ENCODE measurements at places on chromosomes 1 and 21.

- DNase-seq, result no peak
Measured at GRCh38 chr1:29481031-29481430, 244.7 kb downstream of the PTPRU start.

GRCh38 chr1:151790940-151791651, 796 bp upstream of the TDRKH start:
- DNase-seq, result no peak

- DNase-seq, result no peak
Measured at GRCh38 chr1:108077991-108078390, 113.0 kb upstream of the VAV3 start.

GRCh38 chr1:229410692-229411433, 23.0 kb downstream of the ACTA1 start:
- DNase-seq, result peak; percentile 25

DNA sequence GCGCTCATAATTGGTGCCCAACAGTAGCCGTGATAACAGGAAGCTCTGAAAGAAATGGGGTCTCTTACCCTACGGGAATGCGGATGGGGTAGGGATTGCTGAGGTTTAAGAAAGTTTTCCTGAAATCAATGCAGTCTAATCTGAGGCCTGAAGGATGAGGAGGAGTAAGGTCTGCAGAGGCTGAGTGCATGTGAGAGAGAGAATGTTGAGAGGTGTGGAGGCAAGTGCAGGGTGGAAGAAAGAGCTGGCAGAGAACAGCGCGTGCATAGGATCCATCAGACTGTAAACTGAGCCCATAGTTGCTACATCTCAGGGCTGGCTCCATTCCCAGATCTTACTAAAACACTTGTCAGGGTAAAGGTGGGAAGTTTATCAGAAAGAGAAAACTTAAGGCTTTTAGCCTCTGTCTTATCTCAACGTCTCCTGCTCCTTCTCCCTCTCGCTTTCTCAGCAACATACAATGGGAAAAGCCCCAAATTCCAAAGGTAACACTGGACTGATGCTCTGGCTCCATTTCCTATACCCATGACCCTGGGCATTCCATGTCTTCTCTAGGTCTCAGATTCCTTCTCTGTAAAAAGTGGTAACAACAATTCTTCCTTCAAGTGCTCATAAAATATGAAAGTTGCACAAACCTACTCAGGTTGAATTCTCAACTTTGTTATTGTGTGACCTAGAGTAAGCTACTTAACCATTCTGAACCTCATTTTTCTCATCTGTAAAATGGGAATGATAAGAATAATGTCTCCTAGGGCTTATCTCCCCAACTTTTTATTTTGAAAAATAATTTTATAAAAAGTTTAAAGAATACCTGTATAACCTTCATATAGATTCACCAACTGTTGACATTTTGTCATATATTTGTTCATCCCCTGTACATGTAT, 75.2 kb downstream of the SH3GLB1 start:
- no peak for DNase-seq

DNA sequence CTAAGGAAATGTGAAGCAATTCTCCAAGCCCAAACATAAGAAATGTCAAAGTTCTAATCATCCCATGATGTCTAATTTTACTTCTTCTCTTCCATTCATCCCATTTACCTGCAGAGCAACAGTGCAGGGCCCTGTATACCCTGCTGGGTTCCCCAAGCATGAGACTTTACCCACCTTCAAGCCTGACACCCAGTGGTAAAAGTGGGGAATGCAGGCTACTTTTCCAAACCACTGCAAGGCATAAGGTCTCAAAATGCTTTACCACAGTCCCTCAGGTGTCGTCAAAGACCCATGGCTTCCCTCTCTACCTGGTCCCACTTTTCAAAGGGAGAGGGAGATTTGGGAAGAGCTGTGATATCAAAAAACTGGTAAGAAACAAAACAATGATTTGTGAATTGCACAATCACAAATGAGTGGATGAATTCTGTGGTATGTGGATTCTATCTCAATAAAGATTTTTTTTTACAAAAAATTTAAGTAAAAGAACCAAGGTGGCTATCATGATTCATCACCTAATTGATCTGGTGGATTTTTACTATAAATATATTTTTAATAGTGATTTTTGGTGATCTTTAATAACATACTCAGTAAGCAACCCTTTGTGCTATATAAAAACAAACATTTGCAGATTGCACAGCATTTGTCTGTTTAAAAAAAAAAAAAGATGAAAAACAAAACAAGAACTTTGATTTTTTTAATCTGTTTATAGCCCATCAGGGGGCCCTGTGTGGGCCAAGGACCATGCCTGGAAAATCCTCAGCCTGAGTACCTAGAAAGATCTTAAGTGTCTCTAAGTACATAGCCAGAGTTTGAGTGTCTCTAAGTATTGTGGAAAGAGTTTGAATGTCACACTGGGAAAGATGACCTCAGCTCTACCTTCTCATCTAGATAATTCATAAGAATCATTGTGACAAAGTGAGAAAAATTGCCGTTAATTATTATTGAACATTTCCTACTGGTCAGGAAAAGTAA, 73.1 kb upstream of the GJB5 start:
- DNase-seq, result peak; percentile 24

- DNase-seq, result no peak
Measured at GRCh38 chr1:173454966-173455524, 22.1 kb upstream of the PRDX6 start.

DNA sequence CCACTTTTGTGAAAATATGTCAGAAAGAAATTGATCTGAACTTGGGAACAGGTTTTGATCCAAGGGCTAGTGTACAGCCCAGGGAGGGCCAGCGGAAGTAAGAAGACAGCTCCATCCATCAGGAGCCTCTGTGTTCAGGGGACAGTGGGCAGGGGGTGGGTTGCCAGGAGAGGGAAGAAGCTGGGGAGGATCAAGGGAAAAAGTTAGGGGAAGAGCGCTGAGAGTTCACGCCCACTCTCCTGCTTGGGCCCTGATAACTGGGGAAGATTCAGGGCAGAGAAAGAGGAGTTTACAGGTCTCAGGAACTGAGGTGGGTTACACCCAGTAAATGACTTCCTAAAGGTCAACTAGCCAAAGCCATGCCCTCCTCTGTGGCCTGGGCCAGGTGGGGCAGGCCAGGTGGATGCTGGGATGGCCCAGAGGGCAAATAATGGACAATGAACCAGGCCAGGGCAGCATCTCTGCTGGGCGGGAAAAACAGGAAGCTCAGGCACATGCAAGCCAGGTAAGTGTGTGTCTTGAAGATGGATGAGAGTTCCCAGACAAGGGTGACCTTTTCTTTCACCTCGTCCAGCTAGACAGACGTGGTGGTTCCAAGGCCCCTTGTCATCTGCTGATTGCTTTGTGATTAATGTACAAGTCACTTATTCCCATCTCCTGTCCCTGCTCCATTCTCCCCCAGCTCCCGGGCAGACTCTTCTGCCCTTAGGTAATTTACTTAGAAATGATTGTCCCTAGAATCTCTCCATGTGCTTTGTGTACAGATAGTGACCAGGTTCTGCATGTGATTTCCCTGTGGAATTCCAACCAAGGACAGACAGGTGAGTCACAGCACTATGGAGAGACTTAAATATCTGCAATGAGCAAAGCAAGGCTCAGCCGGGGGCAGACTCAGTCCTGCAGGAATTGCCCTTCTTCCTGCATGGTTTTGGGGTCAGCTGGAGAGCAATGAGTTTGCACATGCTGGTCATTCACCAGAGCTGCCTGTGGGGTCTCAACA, 57.0 kb downstream of the MDM4 start:
- DNase-seq, result no peak

- no peak for DNase-seq
Measured at GRCh38 chr21:31111093-31111492, 72.8 kb upstream of the KRTAP19-8 start.

GRCh38 chr21:41961753-41962152, 7.9 kb upstream of the C2CD2 start:
- no peak for DNase-seq

DNA sequence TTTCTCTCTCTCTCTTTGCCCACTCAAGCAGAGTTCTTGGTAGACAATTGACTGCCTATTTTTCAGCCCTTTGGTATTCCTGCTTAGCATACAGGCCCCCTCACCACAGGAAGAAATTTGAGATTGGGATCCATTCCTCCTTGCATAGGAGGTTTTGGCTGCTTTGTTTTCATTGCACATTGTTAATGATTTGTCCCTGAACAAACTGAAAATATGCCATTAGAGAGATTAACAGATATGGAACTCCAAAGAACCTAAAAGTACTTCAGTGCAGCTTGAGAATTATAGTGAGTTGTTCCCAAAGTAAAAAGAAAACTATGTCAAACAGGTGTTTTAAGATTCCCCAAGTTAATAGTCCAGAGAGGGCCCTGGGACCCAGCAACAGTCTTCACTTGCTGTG, 200.0 kb downstream of the TTLL7 start:
- DNase-seq, result no peak

DNA sequence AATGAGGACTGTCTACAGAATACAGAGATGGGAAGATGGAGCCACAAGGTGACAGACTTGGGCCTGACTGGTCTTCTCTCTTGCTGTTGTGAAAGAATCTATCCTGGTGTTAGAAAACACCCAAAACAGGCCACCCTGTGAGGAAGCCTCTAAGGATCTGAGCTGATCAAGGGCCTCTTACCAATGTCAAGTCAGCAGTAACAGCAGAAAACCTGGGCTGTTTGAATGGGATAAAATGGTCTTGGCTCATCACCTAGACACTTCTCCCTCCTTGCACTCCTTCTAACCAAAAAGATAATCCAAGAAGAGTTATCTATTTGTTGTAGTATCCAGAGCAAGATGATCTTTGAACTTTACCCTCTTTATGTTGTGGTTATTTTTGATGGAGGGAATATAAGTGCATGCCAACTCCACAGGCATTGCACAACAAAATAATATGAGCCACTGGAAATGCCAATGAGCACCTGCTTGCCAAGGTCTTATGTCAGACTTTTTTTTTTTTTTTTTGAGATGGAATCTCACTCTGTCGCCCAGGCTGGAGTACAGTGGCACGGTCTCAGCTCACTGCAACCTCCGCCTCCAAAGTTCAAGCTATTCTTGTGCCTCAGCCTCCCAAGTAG, 32.8 kb upstream of the ZNF281 start:
- no peak for DNase-seq

DNA sequence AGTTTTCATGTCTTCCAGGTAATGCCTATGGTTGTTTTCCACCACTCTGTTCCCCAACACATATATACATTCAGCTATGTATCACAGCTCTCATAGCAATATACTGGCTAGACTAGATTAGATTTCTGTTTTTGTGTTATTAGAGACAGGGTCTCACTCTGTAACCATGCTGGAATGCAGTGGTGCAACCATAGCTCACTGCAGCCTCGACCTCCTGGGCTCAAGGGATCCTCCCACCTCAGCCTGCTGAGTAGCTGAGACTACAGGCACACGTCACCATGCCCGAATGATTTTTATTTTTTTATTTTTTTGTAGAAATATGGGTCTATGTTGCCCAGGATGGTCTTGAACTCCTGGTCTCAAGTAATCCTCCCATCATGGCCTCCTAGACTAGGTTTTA, 37.7 kb downstream of the SYNJ1 start:
- DNase-seq, result no peak

- no peak for DNase-seq
Measured at GRCh38 chr1:231966983-231967382, 340.4 kb downstream of the DISC1 start.

DNA sequence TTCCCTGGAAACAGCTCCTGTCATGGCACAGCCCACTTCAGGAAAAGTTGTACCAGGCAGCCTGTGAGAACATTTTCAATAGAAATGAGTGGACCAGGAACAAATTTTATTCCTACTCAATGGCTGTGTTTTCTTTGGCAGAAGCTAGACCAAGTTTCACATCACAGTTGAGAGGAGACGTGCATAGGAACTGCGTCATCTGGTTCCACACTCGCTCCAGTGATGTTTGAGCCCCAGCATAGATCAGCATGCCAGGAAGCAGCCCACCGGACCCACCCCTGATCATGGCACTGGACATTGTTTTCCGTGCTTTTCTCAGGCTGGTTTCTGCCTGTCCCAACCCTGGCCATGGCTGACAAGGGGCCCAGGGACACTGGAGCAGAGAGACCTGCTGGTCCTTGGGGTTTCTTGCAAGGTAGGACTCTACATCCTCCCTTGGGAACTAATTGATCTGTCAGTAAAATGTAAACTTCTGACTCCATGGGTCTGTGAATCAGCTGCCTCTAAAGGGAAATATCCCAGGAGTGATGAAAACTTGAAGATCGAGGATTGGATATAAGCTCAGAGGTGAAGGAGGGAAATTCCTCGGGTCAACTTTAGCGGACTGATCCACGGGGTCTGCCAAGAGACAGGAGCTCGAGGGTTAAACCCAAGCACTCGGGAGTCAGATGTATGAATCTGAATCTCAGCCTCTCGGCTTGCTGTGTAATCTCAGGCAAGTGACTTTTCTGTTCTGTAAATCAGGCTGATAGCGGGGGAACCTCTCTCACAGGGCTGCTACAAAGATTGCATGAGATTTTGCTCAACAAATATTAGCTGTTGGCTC, 35.7 kb downstream of the NEK2 start:
- no peak for DNase-seq

DNA sequence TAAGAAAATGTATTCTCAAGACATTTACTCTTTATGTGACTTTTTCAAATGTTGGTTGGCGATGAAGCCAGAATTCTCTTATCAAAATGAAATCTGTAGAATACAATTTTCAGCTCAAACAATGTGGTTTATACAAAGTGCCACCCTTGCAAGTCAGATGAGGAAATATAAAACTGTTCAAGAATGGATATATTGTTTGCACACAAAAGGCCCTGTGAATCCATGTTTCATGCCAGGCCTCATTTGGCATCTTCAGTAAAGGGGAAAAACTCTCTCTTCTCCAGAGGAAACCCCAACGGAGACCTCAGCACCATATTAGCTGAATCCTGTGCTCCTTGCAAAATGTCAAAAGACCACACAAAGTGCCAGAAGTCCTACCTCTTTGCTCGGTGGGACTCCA, 310.4 kb downstream of the RRAGC start:
- no peak for DNase-seq

GRCh38 chr21:29730281-29730680, 209.5 kb downstream of the GRIK1 start:
- no peak for DNase-seq

- DNase-seq, result no peak
Measured at GRCh38 chr1:111716333-111716732, 22.9 kb downstream of the INKA2 start.

GRCh38 chr1:157519451-157519850, 32.9 kb downstream of the FCRL5 start:
- no peak for DNase-seq

GRCh38 chr1:42317308-42317707, 17.7 kb downstream of the FOXJ3 start:
- DNase-seq, result no peak
